Spleen (tissue), 13 donors: ENCODE measurements at places on chromosomes 2 and 18. TPM values are rescaled to one million over a fixed set of nuclear protein-coding genes. Genes with fewer than 3 reads are reported as not detected.
A peak's percentile ranks its signal among the peaks of the same experiment; 100 is the strongest.

Gene EGR4
- total RNA-seq, result not detected

Gene SCN9A
- 21.1 TPM for total RNA-seq

Gene LRRC30
- not detected for total RNA-seq

Gene ZNF396
- 1.2 TPM for total RNA-seq

Gene DSG1
- total RNA-seq, result not detected

Gene SPHKAP
- 8.2 TPM for total RNA-seq

Gene LRPPRC
- total RNA-seq, result 58.6 TPM

GRCh38 chr2:178700922-178701342 lies 106.3 kb downstream of the TTN start:
- no peaks in the 10 kb centered on the region for H3K4me1 ChIP-seq
- H3K4me3 ChIP-seq, result no peak overlapping the region
- no peak overlapping the region for H3K27ac ChIP-seq
- H3K27me3 ChIP-seq, result no peaks in the 10 kb centered on the region
- DNase-seq, result no peak
- peaks cover 6% of the 10 kb centered on the region for H3K36me3 ChIP-seq

GRCh38 chr2:237864444-237864931 lies 5.1 kb downstream of the RAMP1 start:
- no peak overlapping the region for H3K27ac ChIP-seq
- H3K27me3 ChIP-seq, result peaks cover 32% of the 10 kb centered on the region
- DNase-seq, result no peak
- H3K4me1 ChIP-seq, result peaks cover 14% of the 10 kb centered on the region
- H3K36me3 ChIP-seq, result no peaks in the 10 kb centered on the region
- H3K4me3 ChIP-seq, result no peak overlapping the region

GRCh38 chr18:3062798-3063680 lies 50.1 kb upstream of the LPIN2 start:
- H3K27ac ChIP-seq, result peak overlapping the region; percentile 89
- H3K27me3 ChIP-seq, result no peaks in the 10 kb centered on the region
- no peaks in the 10 kb centered on the region for H3K36me3 ChIP-seq
- DNase-seq, result peak; percentile 89
- H3K4me3 ChIP-seq, result no peak overlapping the region

DNA sequence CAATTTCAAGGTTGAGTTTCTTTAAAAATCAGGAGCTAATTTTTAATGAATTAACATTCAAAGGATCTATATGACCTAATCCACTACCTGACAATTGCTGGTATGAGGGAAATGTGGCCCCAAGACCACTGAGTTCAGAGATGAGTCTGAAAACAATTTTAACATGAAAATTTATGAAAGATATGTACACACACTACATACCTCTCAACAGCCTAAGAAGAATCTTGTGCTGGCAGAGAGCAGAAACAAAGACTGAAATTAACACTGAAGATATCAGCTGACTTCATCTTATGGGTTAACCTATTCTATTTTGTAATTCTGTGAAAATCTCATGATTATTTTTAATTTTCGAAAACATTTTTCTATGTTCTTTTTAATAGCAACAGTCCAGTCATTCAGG lies 1.7 kb downstream of the FAP start:
- no peak overlapping the region for H3K4me3 ChIP-seq
- H3K36me3 ChIP-seq, result no peaks in the 10 kb centered on the region
- no peaks in the 10 kb centered on the region for H3K4me1 ChIP-seq

DNA sequence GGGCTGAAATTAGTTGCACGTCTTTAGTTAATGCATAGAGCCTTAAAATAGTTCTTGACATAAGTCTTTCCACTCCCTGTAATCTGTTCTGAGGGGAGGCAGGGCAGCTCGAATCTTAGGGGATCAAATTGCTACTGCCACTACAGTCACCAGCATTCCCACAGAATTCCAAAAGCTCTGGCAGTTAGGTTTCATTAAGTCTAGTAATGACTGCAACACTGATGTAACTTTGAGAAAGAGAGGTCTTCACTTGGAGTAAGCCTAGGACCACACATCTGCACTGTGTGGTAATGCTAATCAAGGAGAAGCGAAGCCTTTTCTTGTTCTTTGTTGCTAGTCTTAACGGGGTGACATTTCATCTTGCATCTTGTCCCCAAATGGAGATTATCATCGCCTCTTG lies 19.3 kb upstream of the NCK2 start:
- DNase-seq, result no peak
- no peaks in the 10 kb centered on the region for H3K4me1 ChIP-seq
- no peaks in the 10 kb centered on the region for H3K27me3 ChIP-seq
- H3K36me3 ChIP-seq, result no peaks in the 10 kb centered on the region
- no peak overlapping the region for H3K4me3 ChIP-seq
- no peak overlapping the region for H3K27ac ChIP-seq

DNA sequence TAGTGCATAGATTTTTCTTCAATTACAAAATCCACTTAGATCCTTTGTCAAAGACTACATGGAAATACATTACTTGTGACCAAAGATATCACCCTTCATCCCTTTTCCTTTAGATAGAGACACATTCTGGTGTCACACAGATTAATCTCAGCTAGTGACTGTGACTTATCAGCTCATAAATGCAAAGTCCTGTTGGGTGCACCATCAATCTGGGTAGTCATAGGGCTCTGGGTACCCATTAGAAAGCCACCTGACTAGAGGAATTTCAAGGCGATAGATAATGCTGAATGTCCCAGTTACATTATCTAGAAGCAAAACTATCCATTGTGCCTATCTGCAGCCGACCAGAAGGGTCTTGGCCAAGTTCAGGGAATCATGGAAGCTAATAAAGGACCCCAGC lies 2.6 kb upstream of the APOB start:
- H3K36me3 ChIP-seq, result no peaks in the 10 kb centered on the region
- no peak overlapping the region for H3K27ac ChIP-seq
- H3K27me3 ChIP-seq, result no peaks in the 10 kb centered on the region
- H3K4me3 ChIP-seq, result no peak overlapping the region
- DNase-seq, result no peak
- peaks cover 18% of the 10 kb centered on the region for H3K4me1 ChIP-seq

DNA sequence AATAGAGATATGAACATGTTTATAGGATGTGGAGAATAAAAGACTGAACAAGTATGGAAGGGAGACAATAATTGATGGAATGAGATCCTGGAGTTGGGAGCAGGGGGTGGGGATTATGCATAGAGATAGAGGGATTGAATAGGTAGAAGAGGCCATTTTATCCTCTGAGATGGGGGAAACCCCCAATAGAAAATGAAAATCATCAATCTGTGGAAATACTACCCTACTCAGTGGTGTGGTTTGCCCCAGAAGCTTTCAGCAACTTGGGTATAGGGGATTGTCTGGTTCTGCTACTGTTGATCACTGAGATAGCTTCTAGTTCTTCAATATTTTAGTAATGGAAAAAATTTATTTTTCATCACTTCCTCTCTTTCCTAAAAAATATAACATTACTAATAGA lies 41.1 kb upstream of the RMND5A start:
- H3K4me3 ChIP-seq, result no peak overlapping the region
- no peaks in the 10 kb centered on the region for H3K36me3 ChIP-seq

DNA sequence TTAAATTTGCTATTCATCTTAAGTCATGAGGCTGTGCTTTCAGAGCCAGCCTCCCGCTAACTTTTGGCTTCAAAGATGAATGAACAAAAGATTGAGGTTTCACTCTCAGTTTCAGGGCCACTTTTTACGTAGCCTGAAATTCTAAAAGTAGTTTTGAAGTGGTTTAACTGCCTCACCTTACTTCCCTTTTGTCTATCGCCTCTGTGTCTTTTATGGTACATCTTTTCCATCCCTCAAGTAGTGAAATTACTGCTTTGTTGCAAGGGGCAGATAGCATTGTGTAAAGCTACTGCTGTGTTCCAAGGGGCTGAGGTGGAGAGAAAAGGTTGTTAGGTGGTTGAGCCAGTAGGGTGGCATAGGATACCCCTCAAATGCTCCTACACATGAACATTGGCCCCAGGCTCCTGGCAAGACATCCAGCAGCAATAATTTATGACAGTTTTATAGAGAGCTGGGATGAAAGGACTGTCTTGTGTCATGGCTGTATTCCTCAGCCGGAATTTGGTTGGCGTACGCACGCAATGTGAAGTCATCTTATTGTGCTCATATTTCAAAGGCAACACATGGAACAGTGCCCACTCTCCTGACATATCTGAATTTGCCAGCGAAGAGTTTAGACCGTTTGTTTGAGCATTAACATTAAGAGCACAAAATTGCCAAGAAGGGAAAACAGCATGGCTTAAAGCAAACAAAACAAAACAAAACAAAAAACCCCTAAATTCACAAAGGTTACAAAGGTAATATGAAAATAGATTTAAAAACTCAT lies 32.2 kb downstream of the QPCT start:
- no peaks in the 10 kb centered on the region for H3K36me3 ChIP-seq
- no peak overlapping the region for H3K27ac ChIP-seq
- H3K27me3 ChIP-seq, result no peaks in the 10 kb centered on the region
- H3K4me3 ChIP-seq, result no peak overlapping the region
- H3K4me1 ChIP-seq, result peaks cover 18% of the 10 kb centered on the region
- no peak for DNase-seq

GRCh38 chr2:23705771-23706612 lies 220.9 kb downstream of the ATAD2B start:
- no peak overlapping the region for H3K27ac ChIP-seq
- H3K4me1 ChIP-seq, result no peaks in the 10 kb centered on the region
- DNase-seq, result no peak
- no peak overlapping the region for H3K4me3 ChIP-seq
- peaks cover 71% of the 10 kb centered on the region for H3K36me3 ChIP-seq

- H3K4me3 ChIP-seq, result no peak overlapping the region
- H3K36me3 ChIP-seq, result no peaks in the 10 kb centered on the region
- H3K27me3 ChIP-seq, result no peaks in the 10 kb centered on the region
- DNase-seq, result no peak
- H3K4me1 ChIP-seq, result no peaks in the 10 kb centered on the region
Observed at GRCh38 chr2:152962446-152962845, 244.0 kb downstream of the ARL6IP6 start.

- H3K4me1 ChIP-seq, result peaks cover 72% of the 10 kb centered on the region
- H3K4me3 ChIP-seq, result no peak overlapping the region
- no peaks in the 10 kb centered on the region for H3K27me3 ChIP-seq
Observed at GRCh38 chr2:236972491-236973342, 113.0 kb upstream of the COPS8 start.

DNA sequence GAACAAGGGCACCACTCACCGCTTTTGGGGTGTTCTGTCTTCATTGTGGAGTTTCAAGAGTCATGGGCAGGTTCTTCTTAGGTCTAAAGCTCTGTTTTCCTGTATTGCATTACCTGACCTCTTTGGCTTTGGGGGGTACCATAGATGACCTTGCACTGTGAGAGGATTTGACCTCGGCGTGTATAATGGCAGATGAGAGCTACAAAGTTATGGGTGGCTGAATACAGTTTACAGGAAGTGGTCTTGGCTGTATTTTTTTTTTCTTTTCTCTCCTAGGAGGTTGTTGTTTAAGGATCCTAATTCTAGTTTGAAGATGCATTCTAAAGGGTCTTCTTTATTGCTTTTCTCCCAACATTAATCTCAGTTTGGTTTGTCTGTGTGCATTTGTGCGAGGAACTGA lies 11.5 kb downstream of the GAL3ST2 start:
- H3K36me3 ChIP-seq, result no peaks in the 10 kb centered on the region
- no peaks in the 10 kb centered on the region for H3K27me3 ChIP-seq
- no peaks in the 10 kb centered on the region for H3K4me1 ChIP-seq
- no peak overlapping the region for H3K27ac ChIP-seq
- DNase-seq, result no peak

GRCh38 chr18:40631319-40631718 lies 1323.7 kb upstream of the PIK3C3 start:
- no peak overlapping the region for H3K27ac ChIP-seq
- H3K27me3 ChIP-seq, result no peaks in the 10 kb centered on the region
- H3K36me3 ChIP-seq, result no peaks in the 10 kb centered on the region
- H3K4me1 ChIP-seq, result no peaks in the 10 kb centered on the region
- no peak overlapping the region for H3K4me3 ChIP-seq

- H3K36me3 ChIP-seq, result peaks cover 63% of the 10 kb centered on the region
- no peak for DNase-seq
- no peaks in the 10 kb centered on the region for H3K27me3 ChIP-seq
- no peak overlapping the region for H3K27ac ChIP-seq
- H3K4me3 ChIP-seq, result no peak overlapping the region
Observed at GRCh38 chr2:131125195-131125757, 20.1 kb downstream of the PLEKHB2 start.

DNA sequence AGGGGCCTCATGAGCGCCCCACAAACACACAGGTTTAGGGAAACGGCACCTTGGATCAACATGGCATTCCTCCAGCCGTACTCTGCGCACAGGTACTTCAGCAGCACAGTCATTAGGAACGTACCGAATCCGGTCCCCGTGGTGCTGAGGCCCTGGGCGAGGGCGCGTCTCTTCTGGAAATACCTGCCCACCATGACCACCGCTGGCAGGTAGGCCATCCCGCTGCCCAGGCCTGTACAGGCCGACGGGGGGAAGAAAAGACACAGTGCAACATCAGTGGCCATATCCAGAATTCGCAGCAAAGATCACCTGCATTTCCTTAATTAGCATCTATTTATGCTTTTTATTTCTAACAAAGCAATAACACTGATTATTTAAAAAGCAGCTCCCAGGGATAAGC lies 22.2 kb downstream of the SLC16A14 start:
- H3K27ac ChIP-seq, result no peak overlapping the region
- H3K4me3 ChIP-seq, result no peak overlapping the region
- H3K4me1 ChIP-seq, result no peaks in the 10 kb centered on the region
- H3K36me3 ChIP-seq, result peaks cover 21% of the 10 kb centered on the region
- DNase-seq, result no peak
- H3K27me3 ChIP-seq, result no peaks in the 10 kb centered on the region
